ENCODE measurements at places on chromosomes 6 and 20.

DNA sequence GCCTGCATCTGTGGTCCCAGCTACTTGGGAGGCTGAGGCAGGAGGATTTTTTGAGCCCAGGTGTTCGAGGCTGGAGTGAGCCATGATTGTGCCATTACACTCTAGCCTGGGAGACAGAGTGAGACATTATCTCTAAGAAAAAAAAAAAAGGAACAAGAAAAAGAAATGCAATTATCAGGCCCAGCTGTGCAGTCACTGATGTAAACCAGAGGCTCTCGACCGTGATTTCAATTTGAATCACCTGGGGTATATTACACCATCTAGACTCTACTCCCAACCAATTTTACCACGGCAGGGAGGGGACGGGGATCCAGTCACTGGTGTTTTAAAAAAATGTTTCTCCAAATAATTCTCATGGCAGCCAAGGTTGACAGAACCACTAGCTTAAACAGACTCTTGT is 48.8 kb upstream of the NKX2-2 start:
- no peak for DNase-seq

- DNase-seq: no peak
Measured at GRCh38 chr6:446418-447366, 55.1 kb downstream of the IRF4 start.

GRCh38 chr6:106857771-106858652 is 116.5 kb downstream of the CD24 start:
- no peak for DNase-seq

- DNase-seq: no peak
Measured at GRCh38 chr6:4925580-4925979, 78.3 kb downstream of the RPP40 start.

- DNase-seq: no peak
Measured at GRCh38 chr6:10957414-10957886, 70.6 kb downstream of the SYCP2L start.

- DNase-seq: no peak
Measured at GRCh38 chr20:19807946-19808330, 49.9 kb downstream of the RIN2 start.

DNA sequence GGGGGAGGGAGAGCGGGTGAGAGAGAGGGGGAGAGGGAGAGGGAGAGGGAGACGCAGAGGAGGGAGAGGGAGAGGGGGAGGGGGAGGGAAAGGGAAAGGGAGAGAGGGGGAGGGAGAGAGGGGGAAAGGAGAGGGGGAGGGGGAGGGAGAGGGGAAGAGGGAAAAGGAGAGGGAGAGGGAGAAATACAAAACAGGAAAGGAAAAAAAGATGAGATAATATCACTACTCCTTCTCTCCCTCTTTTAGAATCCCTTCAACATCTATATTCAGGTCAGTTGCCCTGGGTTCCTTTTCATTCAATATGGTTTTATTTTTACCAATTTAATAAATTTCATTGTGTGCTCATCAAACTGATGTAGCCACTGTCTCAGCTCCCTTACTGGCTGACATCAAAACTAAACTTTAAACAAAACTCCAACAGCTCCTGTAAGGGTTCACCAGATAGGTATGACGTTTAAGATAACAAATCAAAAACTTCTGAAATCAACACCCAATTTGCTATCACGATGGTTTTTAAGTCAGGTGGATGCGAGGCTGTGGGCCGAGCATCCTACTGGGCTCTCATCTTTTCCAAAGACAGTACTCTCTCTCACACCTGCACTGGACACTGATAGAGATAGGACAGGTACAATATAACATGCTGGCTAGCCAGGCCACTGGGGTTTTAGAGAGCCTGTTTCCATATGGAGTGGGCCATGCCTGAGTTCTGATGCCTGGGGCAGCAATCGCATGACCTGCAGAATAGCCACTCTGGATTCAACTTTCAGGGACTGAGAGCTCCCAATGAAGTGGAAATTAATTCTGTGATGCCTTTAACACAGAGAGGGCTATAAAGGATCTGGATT is 99.5 kb downstream of the FYN start:
- no peak for DNase-seq

DNA sequence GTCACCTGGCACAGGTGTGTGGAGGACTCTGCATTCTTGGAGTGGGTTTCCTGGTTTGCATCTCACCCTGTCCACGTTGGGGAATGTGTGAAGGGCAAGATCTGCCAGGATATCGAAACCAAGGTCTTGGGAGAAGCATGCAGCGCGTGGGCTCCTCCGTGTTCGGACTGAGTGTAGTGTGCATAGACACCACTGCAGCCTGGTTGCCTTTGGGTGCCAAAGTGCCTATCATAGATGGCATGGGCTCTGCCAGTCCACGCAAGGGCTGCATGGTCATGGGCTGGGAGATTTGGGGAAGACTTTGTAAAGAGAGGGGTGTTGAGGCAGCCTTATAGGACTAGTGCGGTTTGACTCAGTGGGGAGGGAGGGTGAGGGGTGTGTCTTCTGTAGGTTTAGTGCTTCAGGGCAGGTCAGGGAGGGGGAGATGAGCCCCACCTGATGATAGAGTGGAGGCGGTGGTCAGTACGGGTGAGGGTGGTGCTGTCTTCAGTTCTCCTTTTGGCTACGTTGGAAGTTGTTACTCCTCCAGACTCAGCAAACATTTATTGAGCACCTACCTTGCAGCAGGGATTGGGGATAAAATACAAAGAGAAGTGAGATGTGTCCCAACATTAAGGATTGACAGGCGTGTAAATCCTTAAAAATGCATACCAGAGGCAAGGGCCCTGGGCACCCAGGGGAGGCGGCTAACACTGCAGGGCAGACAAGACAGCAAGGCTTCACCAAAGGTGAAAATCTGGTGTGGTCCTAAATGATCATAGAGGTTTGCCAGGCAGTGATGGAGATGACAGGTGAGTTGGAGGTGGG is 28.3 kb downstream of the DUSP22 start:
- DNase-seq: no peak

DNA sequence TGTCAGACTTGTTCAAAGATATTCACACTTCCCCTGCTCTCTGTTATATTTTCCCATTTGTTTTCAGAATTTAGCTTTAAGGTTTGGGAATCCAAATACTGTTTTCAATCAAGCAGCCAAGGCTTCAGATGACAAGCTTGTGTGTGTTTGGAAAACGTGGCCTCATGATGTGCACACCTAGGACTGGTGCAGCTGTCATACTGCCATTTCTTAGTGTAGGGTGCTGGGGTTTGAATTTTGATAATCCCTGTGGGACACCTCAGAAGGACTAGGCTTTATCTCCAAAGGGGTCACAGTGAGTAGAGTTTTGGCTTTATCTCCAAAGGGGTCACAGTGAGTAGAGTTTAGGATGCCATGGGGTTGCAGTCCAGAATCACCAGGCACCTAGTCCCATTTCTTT is 65.3 kb upstream of the JAG1 start:
- no peak for DNase-seq

DNA sequence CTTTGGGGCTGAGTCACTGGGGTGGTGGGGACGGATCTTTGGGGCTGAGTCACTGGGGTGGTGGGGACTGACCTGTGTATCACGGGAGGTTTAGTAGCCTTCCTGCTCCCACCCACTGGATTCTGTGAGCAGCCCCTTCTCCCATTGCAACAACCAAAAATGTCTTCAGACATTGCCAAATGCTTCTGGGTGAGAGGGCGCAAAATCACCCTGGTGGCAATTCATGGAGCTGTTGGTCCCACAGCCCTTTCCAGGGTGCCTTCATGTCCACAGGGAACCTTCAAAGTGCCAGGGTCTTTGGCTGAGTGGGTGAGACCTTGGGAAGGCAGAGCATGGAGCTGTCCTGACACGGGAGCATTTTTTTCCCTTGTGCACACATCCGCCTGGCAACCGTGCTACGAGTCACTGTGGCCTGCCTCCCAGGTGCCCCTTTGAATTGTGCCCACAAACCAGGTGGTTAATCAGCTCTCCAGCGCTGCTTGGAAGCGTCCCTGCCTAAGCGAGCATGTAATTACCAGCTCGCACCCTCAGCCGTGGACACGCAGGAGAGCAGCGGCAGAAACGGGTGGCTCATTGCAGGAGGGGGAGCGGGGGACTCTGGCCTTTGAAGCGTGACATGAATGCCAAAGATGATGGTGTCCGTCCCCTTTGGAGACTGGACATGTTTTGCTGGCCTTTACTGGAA is 27.4 kb upstream of the APCDD1L start:
- no peak for DNase-seq

DNA sequence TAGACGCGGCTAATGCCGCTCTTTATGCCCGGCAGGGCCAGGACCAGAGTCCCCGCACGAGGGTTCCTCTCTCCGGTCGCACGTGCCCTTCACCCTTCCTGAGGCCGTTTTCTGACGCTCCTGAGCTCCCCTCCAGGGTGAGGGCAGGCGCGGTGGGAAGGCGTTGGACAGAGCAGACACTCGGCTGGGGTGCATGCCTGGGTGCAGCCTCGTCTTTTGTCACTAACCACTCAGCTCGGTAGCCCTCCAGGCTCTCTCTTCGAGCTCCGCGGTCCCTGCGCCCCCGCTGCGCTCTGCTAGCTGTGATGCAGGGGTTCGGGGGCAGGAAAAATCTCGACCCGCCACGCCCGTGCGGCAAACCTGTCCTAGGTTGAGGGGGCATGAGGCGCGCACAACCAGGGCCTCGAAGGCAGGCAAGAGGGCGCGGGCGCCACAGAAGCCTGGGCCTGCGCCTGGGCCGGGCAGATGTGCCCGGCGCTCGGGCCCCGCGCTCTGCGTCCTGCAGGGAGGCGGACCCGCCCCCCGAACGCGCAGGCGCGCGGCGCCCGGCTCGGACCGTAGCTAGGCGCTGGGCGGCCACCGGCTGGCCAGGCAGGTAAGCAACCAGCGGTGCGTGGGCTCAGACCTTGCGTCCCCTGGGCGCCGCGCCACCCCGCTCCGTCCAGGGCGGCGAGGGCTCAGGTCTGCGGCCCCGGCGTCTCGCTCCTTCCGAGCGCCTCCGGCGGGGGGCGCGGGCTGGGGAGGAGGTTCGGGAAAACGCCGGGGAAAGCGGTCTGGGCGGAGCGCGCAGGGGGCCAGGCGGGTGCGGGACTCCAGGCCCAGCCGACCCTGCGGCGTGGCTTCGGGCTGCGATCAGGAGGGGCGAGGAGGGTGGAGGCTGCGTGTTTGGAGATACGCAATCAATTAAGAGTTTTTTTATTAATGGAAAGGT is at the start of gene L3MBTL1:
L3MBTL1 (plus strand) TSS at position 548 of the 931 bp plus-strand sequence. CDS start 5,807 bp downstream, outside the sequence.
- no peak for DNase-seq

GRCh38 chr6:61688165-61688564 is 597.9 kb downstream of the KHDRBS2 start:
- DNase-seq: no peak

DNA sequence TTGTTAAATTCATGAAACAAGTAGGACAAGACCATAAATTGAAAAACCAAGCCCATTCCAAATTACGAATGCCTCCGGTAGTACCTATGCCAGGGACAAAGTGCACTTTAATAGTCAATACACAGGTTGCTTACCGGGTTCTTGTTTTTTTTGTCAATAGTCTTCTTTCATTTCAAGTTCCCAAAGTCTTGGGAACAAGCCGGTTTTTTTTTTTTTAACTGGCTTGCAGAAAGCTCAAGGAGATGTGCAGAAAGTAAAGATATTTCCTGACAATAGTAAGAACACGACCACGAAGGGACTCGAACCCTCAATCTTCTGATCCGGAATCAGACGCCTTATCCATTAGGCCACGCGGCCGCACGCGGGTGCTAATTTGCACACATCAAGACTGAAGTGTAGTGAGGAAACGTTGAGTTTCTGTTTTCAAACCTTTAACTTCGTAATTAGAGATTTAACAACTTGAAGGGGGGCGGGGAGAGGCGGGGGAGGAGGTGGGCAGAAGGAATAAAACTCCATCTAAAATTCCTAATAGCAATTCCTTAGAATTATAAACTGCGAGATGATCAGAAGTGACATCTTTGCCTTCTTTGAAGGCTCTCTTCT is 181.0 kb downstream of the TRIM27 start:
- DNase-seq: peak; percentile 84

- DNase-seq: peak; percentile 13
Measured at GRCh38 chr6:138161338-138162110, at the start of gene ARFGEF3. Gene ARFGEF3, plus strand, starts transcription at chr6:138161939. Its CDS starts 148 bp downstream, at chr6:138162087.

GRCh38 chr20:13758884-13759283 is 25.8 kb downstream of the ESF1 start:
- DNase-seq: no peak

DNA sequence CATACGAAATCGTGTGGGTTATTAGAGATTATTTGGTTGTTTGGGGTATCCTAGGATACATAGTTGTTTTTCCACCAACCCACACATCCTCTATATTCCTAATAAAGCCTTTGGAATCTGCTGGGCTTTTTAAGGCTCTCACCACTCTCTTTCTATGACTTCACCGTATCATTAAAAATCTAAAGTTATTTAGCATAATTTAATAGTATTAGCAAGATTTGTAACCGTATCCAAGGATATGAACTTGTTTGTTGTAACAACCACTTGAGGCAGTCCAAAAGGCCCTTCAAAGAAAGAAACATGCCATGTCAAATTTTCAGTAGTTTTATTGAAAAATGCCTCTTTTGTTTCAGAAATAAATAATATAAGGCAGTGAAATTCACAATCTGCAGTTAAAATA is 121.8 kb downstream of the COL12A1 start:
- no peak for DNase-seq

DNA sequence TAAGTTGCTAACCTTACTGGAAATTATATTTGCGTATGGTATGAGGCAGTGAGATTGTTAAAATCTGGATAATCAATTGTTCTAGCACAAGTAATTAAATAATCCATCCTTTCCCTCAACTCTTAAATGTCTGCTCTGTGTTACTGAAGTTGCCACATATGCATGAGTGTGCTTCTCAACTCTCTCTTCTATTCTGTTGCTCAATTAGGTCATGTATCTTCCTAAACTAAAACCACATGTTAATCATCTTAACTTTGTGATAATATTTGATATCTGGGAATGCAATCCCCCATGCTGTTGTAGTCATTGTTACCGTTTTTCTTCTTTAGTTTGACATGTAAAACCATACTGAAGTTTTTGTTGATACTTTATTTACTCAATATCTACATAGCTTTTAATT is 63.5 kb upstream of the STMND1 start:
- DNase-seq: no peak

GRCh38 chr6:21085643-21086042 is 507.9 kb upstream of the SOX4 start:
- DNase-seq: no peak

GRCh38 chr6:163712566-163712961 is 298.0 kb downstream of the QKI start:
- DNase-seq: no peak

DNA sequence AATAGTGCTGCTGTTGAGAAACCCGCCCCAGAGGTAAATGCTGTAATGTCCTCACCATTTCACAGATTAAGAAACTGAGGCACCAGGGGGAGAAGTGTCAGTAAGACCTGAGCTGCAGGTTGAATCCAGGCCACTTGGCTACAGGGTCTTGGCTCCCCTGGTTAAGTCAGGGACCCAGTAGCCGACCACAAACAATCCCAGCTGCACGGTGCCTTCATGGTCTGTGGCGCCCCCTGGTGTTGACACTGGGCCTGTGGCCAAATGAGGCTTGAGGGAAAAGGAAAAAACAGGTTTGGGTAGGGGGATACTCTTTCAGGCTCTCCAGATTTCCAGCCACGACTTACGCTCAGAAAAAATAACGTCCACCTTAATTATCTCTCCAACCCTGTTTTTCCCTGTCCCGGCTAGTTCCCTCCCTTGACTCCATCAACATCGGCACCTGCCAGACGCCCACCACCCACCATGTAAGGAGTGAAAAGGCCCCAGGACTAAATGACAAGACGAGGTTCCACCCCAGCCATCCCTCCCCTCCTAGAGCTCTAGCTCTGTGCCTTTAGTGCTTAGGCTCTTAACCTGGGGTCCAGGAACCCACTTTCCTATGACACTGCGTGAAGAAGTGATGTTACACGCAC is 47.7 kb upstream of the POLR1H start:
- DNase-seq: no peak
